ENCODE measurements at places on chromosomes 5 and 9.
A peak's percentile ranks its signal among the peaks of the same experiment; 100 is the strongest.

DNA sequence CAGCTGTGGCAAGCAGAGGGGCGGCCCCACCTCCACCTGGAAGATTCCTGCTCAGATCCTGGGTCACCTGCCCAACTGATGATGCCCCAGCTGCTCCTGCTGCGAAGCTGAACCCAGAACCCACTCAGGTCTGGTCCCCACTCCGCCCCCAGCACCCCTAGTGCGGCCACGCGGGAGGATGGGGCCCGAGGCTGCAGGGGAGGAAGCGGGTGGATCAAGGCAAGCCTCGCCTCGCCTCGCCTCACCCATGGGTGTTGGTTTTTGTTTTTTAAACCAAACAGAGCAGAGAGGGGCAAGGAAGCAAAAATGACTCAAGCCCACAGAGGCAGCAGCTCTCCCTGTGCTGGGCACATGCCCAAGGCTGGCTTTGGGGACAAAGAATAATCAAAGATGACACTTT, 23.2 kb downstream of the ABO start:
- DNase-seq = no peak

- no peak for DNase-seq
Observed at GRCh38 chr9:81588148-81588871, 101.0 kb downstream of the TLE1 start.

GRCh38 chr5:154444556-154445421, 1.0 kb upstream of the SAP30L start:
- DNase-seq = peak; percentile 49

GRCh38 chr9:131650254-131650653, 89.6 kb downstream of the RAPGEF1 start:
- DNase-seq = no peak

- DNase-seq = peak; percentile 61
Observed at GRCh38 chr5:122775550-122776542, 966 bp downstream of the SNX2 start.

GRCh38 chr9:121831869-121832268, 180.4 kb downstream of the DAB2IP start:
- no peak for DNase-seq

DNA sequence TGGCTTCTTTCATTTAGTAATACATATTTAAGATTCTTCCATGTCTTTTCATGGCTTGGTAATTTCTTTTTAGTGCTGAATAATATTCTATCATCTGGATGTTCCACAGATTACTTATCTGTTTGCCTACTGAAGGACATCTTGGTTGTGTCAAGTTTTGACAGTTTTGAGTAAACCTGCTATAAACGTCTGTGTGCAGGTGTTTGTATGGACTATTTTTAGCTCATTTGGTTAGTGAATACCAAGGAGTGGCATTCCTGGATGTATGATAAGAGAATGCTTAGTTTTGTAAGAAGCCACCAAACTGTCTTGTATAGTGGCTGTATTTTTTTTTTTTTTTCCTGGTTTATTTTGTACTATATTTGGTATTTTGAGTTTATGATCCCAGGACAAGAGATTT, 38.4 kb downstream of the PRRC1 start:
- DNase-seq = no peak

- DNase-seq = peak; percentile 45
Observed at GRCh38 chr9:97529363-97530076, 28.1 kb downstream of the TMOD1 start.

GRCh38 chr5:95617057-95617456, 2.8 kb upstream of the GPR150 start:
- DNase-seq = no peak

DNA sequence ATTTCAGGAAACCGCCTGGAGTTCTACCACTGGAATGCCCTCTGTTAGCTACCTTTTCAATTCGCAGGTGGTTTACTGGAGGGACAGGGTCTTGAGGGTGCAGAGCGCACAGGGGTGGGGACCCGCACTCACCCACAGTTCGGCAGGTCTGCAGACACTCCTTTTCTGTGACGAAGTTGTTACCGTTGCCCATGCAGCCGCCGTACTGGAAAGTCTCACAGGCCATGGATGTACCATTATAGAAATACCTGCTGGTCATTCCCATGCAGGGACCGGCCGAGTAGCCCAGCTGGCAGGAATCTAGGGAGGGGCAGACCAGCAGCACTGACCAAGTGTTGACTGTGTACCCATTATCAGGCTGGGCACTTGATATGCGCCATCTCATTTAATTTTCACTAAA, 16.8 kb downstream of the AMBP start:
- no peak for DNase-seq

DNA sequence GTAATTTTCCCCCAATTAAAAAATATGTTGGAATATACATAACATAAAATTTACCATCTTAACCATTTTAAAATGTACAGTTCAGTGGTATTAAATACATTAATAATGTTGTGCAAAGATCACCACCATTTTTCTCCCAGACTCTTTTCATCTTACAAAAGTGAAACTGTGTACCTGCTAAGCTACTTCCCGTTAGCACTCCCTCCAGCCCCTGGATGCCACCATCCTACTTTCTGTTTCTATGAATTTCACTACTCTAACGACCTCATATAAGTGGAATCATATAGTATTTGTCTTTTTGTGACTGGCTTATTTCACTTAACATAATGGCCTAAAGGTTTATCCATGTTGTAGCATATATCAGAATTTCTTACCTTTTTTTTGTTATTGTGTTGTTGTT, 112.9 kb downstream of the HSPA4 start:
- no peak for DNase-seq

DNA sequence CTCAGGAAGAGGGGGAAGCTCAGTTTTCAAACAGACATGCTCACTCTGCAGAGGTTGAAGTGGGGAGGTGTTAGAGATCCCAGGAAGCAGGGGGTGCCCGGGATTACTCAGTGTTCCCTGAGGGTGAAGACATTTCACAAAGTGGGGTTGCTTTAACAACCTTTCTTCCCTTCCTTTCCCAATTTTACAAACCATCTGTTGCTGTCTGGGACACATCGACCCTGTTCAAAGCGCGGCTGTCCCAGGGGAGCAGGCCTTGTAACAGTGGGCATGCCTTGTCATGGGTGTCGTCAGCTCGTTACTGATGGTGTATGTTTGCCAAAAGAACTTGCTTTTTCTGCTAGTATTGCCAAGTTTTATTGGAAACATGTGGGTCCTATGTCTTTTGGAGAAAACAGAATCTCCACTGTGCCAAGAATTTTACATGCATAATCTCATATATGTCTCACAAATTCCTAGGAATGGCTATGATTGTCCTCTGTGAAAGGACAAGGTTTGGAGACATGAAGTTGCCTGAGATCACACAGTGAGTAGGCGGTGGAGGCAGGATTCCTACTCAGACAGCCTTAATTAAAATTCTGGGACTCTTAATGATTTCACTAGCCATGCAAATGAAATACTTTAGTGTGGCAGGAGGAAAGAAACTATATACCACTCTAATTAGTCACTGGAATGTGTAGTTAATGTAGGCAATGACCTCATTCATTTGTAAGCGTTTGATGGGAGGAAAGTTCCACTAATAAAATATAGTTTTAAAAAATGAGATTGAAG, 198.9 kb downstream of the NXNL2 start:
- no peak for DNase-seq

DNA sequence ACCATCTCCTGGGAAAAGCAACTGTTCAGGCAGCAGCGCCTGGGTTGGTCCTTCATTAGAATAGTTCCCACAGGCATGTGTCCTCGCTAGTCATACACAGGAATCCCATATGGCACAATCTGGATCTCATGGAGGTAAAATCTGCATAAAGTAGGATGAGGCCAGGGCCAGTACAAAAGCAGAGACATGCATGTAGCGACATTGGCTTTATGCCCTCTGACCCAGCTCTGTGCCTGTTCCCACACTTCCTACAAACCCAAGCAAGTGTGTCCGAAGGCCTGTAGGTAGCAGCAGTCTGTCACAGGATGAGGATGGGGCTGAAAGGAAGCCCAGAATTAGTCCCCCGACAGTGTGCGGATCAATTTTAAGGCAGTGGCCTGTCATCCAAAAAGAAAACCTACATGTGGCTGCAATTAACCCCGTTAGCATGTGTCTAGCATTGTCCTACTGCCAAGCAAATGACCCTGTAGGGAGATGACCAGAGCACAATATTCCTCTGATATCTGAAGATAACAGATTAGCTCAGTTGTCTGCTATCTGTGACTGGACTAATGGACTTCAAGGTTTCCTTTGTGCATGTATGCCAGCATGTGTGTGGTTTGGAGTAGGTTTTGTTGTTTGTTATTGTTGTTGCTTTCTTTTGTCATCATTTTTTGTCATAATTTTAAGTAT, 178.8 kb downstream of the TMEM161B start:
- DNase-seq = no peak

GRCh38 chr5:76207120-76207519, 123.9 kb downstream of the SV2C start:
- no peak for DNase-seq

DNA sequence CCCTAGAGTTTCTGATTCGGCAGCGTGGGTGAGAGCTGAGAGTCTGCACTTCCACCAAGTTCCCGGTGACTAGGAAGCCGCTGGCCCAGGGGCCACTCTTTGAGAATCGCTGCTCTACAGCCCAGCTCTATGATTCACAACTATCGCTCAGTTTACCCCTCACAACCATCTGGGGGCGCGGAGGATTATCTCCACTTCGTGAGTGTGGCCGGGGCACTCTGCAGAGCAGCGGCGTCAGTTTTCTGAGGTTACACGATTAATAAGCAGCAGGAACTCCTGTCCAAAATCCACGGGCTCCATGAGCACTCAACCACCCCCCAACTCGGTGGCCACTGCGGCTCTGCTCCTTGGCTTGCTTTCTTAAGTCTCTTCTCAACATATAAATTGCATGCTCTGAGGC, 19.3 kb downstream of the CORO2A start:
- DNase-seq = no peak

DNA sequence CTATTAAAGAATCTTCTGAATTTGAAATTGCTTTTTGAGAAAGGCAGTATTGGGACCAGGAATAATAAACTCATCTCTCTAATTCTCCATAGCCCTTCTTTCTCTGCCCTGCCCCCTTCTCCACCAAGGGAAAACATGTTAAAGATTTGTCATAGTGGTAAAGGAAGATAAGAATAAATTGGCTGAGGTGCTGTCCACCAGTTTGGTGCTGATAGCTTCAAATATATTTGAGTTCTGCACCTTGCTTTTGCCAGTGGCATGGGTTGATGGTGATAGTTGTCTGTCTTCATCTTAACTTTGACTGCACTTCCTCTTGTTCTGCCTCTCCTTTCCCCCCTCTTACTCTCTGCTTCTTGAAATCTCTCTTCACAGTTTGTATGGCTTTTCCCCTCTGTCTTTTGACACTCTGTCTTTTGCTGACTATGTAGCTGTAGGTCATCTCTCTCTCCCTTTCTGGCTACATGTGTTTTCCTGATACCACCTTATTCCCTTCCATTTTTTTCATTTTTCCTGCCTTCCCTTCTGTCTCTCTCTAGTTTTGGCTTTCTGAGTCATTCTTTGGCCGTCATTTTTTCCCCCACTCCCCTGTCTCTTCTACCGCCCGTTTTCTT, 56.6 kb downstream of the NDUFS4 start:
- peak; percentile 50 for DNase-seq

- peak; percentile 82 for DNase-seq
Observed at GRCh38 chr9:137445275-137445807, 4.2 kb upstream of the ENTPD8 start.

DNA sequence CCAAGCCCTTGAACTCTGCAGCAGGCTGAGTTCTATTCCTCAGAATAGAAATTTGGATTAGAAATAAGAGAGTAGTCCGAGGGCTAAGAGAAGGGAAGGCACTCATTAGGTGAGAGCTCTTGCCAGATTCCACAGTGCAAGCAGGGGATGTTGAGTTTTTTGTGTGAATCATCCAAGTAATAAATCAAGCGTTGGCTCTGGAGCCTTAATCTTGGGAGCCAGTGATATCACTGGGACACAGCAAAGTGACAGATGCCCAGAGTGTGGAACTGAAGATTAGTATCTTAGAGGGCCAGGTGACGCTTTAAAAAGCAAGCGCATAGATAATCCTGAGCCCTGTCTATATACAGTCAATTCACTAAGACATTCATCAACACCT, 60.3 kb downstream of the FOXD1 start:
- no peak for DNase-seq

- no peak for DNase-seq
Observed at GRCh38 chr5:25488119-25488518, 843.3 kb upstream of the CDH10 start.

DNA sequence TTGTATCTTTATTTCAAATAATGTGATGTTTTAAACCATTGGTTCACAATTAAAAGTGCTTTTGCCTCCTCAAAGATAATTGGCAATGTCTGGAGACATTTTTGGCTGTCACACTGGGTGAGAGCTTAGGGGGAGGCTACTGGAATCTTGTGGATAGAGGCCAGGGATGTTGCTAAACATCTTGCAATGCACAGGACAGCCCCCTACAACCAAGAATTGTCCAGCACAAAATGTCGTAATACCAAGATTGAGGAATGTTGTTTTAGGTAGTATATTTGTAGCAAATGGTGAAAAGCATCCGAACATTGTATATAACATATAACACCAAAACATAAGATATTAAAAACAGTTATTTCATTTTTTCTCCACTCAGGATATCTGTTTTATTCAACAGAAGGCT, 99.8 kb downstream of the SLC44A1 start:
- DNase-seq = no peak

DNA sequence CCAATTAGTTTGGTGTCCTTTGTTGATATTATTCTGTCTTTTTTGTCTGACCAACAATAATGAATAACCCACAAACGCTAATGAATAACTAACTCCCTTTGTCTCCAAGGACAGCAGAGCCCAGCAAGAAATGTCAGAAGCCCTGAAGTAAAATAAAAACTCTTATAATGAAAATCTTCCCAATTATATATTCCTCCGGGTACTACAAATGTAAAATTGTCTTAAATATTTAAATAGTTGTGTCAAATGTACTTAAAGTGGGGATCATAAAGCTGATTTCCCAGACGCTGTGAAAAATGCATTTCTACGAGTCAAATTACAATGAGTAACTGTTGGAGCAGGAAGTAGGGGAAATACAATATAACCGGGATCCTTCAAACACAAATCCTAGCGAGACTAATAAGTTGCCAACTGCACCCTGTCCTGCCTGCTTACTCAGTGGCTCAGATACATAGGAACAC, 22.3 kb downstream of the GLIS3 start:
- no peak for DNase-seq

DNA sequence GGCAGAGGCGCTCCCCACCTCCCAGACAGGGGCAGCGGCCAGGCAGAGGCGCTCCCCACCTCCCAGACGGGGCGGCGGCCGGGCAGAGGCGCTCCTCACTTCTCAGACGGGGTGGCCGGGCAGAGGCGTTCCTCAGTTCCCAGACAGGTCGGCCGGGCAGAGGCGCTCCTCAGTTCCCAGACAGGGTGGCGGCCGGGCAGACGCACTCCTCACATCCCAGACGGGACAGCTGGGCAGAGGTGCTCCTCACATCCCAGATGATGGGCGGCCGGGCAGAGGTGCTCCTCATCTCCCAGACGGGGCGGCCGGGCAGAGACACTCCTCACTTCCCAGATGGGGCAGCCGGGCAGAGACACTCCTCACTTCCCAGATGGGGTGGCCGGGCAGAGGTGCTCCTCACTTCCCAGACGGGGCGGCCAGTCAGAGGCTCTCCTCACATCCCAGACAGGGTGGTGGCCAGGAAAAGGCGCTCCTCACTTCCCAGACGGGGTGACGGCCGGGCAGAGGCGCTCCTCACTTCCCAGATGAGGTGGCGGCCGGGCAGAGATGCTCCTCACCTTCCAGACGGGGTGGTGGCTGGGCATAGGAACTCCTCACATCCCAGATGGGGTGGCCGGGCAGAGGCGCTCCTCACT, 75.1 kb downstream of the CARTPT start:
- no peak for DNase-seq

GRCh38 chr5:132457371-132458225, 33.0 kb downstream of the IRF1 start:
- peak; percentile 93 for DNase-seq

- DNase-seq = no peak
Observed at GRCh38 chr9:14401911-14402310, 88.0 kb upstream of the NFIB start.

GRCh38 chr9:35852876-35853865, 17.0 kb downstream of the OR13J1 start:
- DNase-seq = no peak

Data from erythroblast (primary cell).